ENCODE measurements at places on chromosomes 4 and X. TPM values are rescaled to one million over a fixed set of nuclear protein-coding genes. Genes with fewer than 3 reads are reported as not detected.

The SUPT20HL2 gene
- not detected for total RNA-seq

DNA sequence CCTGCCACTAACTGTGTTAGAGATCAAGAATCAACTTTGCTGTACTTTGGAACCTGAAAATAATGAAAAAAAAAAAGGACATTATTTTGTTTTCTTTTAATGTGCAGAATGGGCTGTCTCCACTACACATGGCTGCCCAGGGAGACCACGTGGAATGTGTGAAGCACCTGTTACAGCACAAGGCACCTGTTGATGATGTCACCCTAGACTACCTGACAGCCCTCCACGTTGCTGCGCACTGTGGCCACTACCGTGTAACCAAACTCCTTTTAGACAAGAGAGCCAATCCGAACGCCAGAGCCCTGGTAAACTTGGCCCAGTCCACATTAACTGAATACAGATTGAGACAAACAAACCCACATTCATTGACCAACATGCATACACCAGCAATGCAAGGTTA, 206.2 kb downstream of the ANK2 start:
- no peak overlapping the region for H3K4me3 ChIP-seq
- H3K36me3 ChIP-seq: no peaks in the 10 kb centered on the region
- H3K27ac ChIP-seq: no peak overlapping the region
- H3K27me3 ChIP-seq: no peaks in the 10 kb centered on the region
- no peaks in the 10 kb centered on the region for H3K4me1 ChIP-seq

The ADH5 gene
- 107 TPM for total RNA-seq

DNA sequence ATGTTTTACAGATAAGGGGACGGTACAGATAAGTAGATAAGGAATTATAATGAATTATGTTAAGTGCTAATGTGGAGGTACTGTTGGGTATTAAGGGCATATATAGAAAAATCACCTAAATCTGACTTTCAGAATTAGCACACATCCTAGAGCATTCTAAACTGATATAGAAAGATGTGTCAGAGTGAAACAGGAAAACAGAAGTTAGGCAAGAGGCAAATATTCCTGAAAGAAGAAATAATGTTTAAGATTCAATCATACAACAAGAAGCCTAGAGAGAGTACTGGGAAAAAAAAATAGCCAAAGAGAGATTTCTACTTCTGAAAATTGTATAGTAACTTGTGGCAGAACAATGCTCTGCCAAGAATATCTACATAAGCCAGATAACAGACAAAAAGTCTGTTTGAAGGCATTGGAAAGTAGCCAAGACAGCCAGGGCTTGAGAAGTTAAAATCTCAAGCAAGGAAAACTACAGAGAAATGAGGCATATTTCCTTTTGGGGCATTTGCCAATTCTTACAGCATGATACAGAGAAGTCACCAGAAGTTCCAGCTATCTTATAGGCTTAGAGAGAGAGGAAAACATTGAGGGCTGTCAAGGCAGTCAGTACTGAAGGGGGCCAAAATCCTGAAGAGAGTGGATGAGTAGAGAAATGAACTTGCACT, 646.0 kb downstream of the RPA4 start:
- no peak for DNase-seq
- no peaks in the 10 kb centered on the region for H3K27me3 ChIP-seq
- H3K36me3 ChIP-seq: peaks cover 4% of the 10 kb centered on the region
- H3K4me1 ChIP-seq: no peaks in the 10 kb centered on the region
- H3K27ac ChIP-seq: no peak overlapping the region

The F8 gene
- total RNA-seq: 10.2 TPM

DNA sequence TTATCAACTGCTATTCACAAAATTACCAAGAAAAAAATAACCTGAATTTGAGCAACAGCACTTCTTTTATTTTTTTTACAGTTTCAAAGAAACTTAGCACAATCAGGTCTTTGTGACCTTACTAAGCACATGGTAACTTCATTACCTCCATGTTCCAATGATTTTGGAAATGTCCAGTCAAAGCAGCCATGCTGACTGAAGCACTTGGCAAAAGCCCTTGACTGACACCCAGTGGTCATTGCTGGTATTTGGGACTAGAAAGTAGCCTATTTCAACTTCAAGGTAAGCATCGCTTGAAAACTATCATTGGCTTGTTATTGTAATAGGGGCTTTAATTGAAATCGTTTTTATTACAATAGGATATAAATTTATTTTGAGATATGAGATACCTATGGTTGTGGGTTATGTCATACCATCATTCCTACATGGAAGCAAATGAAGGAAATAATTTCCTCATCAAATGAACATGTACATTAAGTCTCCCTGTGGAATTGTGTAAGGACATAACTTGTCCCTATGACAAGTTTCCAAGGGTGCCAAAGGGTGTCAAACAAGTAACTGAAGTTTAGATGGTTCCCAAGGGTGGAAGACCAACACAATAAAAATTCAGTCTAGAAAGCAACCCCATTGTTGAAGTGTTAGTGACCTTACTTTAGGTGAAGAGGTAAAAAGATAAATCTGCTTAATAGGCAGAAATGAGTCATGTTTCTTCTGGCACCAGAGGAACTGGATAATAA, 15.2 kb upstream of the ANXA10 start:
- H3K4me1 ChIP-seq: no peaks in the 10 kb centered on the region
- no peak overlapping the region for H3K4me3 ChIP-seq
- no peak overlapping the region for H3K27ac ChIP-seq
- no peaks in the 10 kb centered on the region for H3K27me3 ChIP-seq
- H3K36me3 ChIP-seq: no peaks in the 10 kb centered on the region

- DNase-seq: no peak
- no peak overlapping the region for H3K27ac ChIP-seq
- no peaks in the 10 kb centered on the region for H3K36me3 ChIP-seq
- H3K4me1 ChIP-seq: peaks cover 21% of the 10 kb centered on the region
- no peaks in the 10 kb centered on the region for H3K27me3 ChIP-seq
Measured at GRCh38 chr4:38762560-38762959, 20.2 kb downstream of the TLR10 start.

The DCAF12L1 gene
- total RNA-seq: not detected

GRCh38 chrX:46967547-46967946, 55.3 kb downstream of the JADE3 start:
- peak overlapping the region; percentile 3 for H3K4me3 ChIP-seq
- DNase-seq: peak; percentile 16
- H3K27me3 ChIP-seq: no peaks in the 10 kb centered on the region
- no peaks in the 10 kb centered on the region for H3K36me3 ChIP-seq
- peak overlapping the region; percentile 26 for H3K27ac ChIP-seq
- H3K4me1 ChIP-seq: peaks cover 31% of the 10 kb centered on the region

The PPARGC1A gene
- total RNA-seq: not detected

Measured in activated CD4-positive, alpha-beta memory T cell treated with anti-CD3 and anti-CD28 coated beads, Interleukin-2, amount 10 ng/mL, durations not matched to agents 7 days and 5 days (primary cell).